ENCODE measurements at places on chromosomes 12 and 14.

GRCh38 chr14:69287098-69288010 is 27.4 kb downstream of the GALNT16 start:
- DNase-seq = no peak

GRCh38 chr14:92728759-92729364 is 19.6 kb downstream of the LGMN start:
- peak; percentile 25 for DNase-seq

- no peak for DNase-seq
These were observed 31.9 kb downstream of the FZD10 start for GRCh38 chr12:130194154-130194553.

DNA sequence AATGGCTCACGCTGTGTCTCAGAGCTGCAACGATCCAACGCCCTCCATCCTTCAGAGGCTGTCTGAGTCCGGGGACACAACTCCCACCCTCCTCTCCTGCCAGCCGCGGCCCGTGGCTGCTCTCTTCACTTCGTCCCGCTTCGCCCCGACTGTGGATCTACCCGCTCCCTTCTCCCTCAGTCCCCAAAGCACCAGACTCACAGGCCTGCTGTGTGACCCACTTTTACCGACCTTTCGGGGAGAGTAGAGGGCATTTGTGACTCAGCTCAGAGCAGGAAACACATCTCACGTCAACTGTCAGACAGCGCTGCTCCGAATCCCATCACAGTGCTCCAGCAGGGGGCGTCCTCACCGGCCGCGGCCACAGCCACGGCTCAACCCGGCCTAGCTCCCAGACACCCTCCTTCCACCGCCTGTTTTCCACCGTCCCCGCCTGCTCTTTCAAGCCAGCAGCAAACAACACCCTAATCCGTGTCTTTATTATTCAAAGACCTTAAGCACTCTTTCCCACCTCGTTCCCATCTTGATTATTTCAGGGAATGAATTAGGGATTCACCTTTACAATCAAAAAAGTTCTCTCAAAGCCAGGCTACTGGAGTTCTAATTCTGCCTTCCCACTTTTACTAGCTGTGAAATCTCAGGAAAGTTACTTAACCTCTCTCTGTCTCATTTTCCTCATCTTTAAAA is 5.0 kb upstream of the AQP2 start:
- DNase-seq = peak; percentile 83

DNA sequence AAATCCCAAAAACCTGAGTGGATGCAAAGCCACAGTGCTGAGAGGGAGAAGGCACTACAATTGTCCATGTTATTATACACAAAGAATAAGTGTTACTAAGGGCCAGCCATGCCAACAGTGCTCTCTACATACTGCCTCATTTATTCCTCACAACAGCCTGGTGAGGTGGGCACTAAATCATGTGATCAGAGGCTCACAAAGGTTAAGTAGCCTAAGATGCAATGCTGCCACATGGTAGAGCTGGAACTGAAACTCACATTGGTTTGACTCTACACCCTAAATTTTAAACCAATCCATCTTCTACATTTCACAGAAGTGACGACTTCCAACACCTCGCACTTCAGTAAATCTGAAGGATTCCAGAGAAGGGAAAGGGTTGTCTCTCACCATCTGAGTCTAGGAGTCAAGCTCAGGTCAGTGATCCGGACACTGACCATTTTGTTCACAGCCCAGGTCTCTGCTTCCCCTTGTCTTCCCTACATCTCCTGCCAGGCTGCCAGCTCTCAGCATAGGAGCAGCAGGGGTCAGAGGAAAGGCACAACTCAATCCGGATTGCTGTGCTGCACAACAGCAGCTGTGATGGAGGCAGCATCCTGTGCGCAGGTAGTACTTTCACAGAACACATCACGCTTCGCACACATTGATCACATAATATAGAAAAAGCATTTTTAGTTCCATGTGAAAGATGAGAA is 29.6 kb downstream of the NID2 start:
- DNase-seq = no peak
